ENCODE measurements at places on chromosomes 1 and 21. TPM values are rescaled to one million over a fixed set of nuclear protein-coding genes. Genes with fewer than 3 reads are reported as not detected.

DNA sequence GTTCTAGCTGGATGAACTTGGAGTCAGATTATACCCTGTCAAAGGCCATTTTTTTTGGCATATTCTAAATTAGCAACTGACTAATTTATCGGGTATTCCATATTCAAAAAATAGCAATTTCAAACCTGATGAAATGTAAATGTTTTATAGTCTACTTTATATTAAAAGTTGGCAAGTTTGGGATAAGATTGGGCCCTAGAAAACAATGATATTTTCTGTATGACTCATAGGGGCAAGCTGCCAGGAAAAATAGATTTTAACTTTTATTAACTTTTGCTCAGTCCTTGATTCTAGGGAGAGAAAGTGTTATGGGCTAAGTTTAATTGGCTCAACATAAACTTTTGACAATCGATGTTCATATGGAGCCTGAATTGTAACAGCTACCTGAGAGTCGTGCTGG lies 576.9 kb upstream of the B3GALT2 start:
- no peak for DNase-seq

GRCh38 chr1:46772571-46772970 lies 26.3 kb upstream of the CYP4B1 start:
- no peak for DNase-seq

Gene NPR1
- total RNA-seq = not detected

Gene SPRR3
- total RNA-seq = 0.44 TPM

Gene SH3BGR
- total RNA-seq = 1.3 TPM
